Pons (tissue), 1 donor: ENCODE measurements at places on chromosomes 11 and 22.

DNA sequence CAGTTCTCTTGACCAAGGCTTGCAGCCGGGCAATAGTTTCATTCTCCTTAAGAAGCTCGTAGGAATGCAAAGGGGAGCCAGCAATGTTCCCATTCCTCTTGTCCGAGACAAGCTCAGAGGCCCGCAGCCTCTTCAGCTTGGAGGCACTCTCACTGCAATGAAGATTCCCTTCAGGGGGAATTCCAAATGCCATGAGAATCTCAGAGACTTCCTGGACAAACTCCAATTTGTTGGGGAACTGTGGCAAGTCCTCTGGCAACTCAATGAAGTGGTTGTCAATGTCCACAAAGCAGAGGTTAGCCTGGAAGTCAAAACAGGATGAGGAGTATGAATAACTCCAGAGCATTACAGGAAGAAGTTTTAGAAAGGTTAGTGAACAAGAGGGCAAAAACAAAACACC, 84.4 kb downstream of the DENND5A start:
- no peak for DNase-seq

DNA sequence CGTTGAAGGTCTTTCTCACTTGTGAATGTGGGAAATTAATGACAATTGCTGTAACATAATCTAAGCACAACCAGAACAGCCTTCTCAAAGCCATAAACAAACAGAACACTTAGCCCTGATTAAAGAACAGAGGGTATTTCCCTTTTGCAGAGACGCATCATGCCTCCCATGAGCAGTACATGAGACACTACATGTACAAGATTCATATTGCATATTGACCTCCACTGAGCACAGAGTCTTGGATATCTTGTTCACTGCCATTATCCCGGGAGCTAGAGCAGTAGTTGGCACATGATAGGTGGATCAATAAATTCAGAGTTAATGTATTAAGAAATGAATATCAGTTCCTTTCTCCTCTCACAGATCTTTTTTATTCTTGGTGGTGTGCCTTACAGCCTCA, 1194.3 kb upstream of the TENM4 start:
- DNase-seq, result no peak

- no peak for DNase-seq
Measured at GRCh38 chr11:71934213-71934612, 5.4 kb downstream of the RNF121 start.

DNA sequence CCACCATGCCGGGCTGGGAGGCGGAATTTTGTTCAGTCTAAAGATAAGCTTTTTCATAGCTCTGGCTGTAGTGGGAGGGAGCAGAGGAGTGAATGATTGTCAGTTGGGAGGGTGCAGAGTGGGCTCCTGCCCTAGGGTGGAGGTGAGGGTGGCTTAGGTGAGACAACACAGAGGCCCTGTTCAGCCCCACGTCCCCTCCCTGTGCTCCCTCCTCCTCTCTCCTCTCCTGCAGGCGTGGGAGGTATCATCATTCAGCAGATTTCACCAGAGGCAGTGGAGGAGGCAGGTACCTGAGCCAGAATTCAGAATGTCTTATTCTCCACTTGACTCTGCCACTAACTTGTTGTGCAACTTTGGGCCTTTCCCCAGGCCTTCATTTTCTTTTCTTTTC, 1.7 kb upstream of the THRSP start:
- no peak for DNase-seq

DNA sequence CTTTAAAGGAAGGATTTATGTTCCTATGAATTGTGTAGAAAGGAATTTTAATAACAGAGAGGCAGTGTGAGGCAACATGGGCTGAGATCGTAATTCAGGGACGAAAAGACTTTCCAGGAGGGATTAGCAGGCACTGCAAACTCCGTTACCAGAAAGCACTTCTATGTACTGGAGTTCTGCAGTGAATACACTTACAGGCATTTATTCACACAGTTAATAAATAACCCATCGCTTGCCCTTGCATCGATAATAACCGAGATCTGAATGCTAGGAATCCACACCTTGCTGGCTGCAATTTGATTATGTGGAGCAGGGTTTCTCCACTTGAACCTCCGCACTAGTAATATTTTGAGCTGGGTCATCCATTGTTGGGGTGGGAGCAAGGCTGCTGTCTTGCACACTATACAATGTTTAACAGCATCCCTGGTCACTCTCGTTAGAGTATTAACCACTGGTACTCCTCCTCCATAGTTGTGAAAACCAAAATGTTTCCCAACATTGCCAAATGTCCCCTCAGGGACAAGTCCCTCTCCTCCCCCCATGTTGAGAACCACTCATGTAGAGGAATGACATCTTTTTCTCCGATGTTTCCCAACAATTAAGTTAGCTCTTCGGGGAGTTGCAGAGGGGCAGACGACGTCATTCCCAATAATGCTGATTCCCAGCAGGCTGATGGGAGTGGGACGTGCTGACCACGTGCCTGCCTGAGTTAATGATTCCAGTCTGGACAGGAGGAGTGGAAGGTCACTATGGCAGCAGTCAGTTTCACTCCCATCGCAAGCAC, 99.5 kb downstream of the SNX19 start:
- DNase-seq, result no peak

GRCh38 chr11:113350336-113351067, 36.1 kb downstream of the TTC12 start:
- DNase-seq, result no peak

- DNase-seq, result no peak
Measured at GRCh38 chr11:8047382-8047781, 33.6 kb upstream of the TUB start.
